ENCODE measurements at places on chromosomes 2 and 18.
A peak's percentile ranks its signal among the peaks of the same experiment; 100 is the strongest.

DNA sequence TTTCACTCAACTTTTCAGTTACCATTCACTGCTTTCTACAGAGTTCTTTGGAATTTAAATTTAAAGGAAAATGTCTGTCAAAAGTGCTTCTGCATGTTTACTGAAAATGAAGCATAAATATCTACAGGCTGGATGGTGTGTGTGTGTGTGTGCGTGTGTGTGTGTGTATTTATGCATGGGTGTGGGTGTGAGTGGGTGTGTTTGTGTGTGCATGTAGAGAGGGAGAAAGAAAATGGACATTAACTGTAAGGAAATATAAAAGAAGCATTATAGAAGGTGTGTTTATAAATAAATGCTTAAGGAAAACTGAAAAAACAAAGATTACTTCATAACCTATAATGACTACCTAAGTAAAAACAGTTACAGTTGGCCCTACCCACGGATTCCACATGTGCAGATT is 43.2 kb downstream of the FANCL start:
- no peak for DNase-seq

- peak; percentile 90 for DNase-seq
These were observed 91.6 kb downstream of the TMX3 start for GRCh38 chr18:68623342-68623741.

GRCh38 chr2:108079736-108080135 is 93.4 kb downstream of the SLC5A7 start:
- DNase-seq, result no peak

GRCh38 chr2:53021828-53022227 is 745.8 kb upstream of the CHAC2 start:
- no peak for DNase-seq

GRCh38 chr2:106664669-106665068 is 177.5 kb downstream of the CD8B2 start:
- no peak for DNase-seq

GRCh38 chr2:199163613-199164458 is 293.9 kb downstream of the SATB2 start:
- peak; percentile 39 for DNase-seq

DNA sequence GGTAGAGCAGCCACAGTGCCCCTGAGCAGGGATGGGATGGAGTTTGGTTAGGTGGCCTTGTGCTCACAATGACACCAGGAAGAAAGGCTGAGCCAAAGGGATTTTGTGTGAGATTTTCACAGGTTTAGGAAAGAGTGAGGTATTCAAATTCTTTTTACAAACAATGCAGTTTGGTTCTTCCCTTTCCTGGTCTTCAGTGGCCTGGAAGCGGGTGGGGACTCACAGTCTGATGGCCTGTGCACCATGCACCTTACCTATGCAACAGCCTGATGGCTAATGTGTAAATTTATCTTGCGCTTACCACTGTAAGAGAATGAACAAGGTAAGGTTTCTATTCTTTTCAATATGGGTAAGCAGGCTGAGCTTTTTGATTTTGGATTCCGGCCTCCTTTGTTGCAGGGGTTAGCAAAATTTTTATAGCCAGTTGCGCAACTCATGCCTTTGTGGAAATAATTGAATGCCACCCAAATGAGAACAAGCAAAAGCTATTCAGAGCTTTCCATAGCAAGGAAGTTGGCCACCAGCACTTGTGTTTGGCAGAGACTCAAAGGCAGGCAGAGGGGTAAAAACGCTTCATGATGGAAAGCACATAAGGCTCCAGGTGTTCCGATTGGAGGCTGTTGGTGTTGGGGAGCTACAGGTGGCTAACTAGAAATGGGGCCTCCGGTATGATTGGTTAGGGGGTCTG is 23.8 kb upstream of the IL1R2 start:
- peak; percentile 85 for DNase-seq
